Activated T-helper 9 cell treated with anti-CD3 and anti-CD28 coated beads, Interleukin-2, amount 50 U/mL, for 16 hours (primary cell): ENCODE measurements at places on chromosomes 1 and 21.

- no peak for DNase-seq
These were observed 60.1 kb downstream of the KCNK1 start for GRCh38 chr1:233673947-233674431.

DNA sequence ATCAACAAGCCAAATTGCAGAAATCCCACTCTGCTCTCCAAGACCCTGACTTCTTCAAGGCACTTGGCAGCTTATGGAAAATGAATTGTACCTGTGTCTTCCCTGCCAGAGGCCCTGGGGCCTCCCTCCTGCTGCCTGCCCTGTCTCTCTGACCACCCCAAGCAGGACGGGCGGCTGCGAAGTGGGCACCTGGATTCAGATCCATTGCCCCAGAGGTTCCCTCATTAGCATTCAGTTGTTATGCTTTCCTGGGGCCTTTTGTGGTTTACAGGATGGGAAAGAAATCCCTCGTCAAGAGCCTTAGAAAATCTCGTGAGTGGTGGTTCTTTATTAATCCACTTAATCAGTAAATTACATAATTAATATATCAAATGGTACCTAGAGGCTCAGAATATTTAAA lies 179.3 kb downstream of the TNR start:
- no peak for DNase-seq

DNA sequence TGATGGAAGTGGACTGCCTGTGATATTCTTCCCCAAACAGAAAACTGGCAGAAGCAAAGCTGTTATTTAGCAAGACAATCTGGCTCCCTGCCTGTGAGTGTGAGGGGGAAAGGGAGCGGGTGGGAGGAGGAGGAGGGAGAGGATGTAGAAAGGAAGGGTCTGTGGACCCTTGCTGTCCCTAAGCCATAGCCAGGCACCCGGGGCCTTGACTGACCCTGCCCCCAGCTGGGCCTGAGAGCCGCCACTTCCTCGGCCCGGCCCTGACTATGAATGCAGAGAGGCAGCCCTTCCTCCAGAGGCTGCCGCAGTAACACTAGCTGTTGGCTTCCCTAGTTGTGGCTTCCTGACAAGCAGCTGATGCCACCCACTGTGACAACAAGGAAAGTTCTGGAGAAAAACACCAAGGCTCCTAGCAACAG lies 13.9 kb downstream of the PLA2G2F start:
- DNase-seq = no peak

DNA sequence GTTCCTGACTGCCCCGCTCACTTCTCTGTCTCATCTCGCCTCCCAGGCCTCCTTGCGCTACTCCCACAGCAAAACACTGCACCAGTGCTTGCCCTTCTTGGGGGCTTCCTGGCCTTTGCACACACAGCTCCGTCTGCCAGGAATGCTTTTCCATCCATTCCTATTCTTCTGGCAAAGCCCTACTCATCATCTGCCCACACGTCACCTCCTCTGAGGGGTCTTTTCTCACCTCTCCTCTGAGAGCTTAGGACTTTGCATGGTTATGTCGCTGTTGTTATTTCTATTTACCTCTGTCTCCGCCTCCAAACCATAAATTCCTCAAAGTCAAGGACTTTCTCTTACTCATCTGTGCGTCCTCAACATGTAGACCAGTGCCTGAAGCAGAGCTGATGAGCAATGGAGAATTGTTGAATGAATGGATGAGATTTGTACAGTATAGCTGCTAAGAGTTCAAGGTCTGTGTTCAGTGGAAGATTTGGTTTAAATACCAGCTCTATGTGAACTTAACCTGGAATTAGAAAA lies 26.4 kb upstream of the BTG2 start:
- DNase-seq = no peak
